ENCODE measurements at places on chromosomes 4 and X.

DNA sequence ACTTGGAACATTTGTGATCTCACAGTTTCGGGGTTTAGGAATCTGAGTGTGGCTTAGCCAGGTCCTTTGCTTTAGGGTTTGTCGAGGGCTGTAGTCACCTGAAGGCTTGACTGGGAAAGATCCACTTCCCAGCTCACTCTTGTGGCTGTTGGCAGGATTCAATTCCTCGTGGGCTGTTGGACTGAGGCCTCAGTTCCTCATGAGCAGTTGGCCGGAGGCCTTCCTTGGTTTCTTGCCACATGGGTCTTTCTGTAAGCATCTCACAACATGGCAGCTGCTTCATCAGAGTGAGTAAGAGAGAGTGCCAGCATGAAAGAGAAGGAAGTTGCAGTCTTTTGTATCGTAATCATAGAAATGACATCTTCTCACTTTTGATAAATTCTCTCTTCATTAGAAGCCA is 11.1 kb downstream of the TXLNG start:
- no peak for DNase-seq

DNA sequence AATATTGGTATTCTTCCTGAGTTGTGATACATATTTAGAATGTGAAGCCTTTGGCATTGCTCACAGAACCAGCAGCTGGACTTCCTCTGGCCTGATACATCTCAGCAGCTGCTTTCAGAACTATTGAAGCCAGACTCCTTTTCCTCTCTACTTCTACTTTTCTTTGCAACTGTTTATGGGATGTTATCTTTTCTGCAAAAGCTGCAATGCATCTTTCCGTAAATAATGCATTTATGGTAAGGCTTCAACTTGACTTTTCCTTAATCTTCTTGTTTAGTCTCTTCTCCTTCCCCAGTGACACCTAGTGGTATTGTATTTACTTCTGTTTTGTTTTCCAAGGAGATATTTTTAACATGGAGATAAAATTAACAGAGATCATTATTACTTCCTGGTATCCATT is 1548.7 kb downstream of the PCDH7 start:
- DNase-seq = no peak

- DNase-seq = no peak
These were observed 155.8 kb downstream of the KCNIP4 start for GRCh38 chr4:21792736-21793135.

DNA sequence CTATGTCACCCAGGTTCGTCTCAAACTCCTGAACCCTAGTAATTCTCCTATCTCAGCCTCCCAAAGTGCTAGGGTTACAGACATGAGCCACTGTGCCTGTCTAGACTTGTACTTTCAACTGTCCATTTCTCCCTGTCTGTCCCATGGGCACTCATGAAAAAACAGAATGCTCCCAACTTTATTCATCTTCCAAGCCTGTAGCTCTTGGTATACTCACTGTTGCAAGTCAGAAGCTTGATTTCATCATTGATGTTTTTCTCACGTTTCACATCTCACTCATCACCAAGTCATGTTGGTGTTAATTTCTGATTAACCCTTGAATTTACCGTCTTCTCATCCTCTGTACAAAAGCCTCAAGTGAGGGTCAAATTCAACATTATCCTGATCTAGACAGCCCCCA is 7.3 kb upstream of the SRP72 start:
- no peak for DNase-seq

GRCh38 chr4:52015366-52015765 is 4.8 kb downstream of the LRRC66 start:
- DNase-seq = no peak
